ENCODE measurements at places on chromosomes 5 and 9.

DNA sequence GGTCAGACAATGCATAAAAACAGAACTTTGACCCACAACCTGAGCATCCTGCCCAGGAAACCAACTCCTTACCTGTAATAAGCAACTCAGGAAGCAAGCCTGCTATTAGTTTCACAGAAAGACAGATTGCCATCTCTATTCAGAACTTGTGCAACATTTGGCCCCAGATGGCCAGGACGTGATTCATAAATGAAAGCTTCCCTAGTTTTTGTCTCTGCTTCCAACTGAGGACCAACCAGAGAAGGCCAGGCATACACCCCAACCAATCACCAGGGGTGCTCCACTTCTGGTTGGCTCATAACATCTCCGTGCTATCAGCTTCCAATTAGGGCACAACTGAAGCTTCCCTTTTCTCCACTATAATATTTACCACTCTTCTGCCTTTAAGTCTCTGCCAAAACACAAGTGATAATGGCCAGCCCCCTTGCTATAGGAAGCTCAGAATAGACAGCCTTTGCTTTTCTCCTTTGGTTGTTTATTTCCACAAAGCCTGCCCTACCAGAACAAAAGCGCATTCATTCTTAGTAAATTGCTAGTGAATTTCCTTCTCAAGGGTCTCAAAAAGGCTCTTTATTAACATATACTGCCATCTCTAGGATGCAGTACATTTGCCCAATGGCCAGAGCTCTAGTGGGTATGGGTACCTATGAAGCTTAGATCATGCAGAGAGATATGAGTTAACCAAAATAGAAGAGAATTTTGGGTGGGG, 289.7 kb upstream of the DAP start:
- DNase-seq = no peak

DNA sequence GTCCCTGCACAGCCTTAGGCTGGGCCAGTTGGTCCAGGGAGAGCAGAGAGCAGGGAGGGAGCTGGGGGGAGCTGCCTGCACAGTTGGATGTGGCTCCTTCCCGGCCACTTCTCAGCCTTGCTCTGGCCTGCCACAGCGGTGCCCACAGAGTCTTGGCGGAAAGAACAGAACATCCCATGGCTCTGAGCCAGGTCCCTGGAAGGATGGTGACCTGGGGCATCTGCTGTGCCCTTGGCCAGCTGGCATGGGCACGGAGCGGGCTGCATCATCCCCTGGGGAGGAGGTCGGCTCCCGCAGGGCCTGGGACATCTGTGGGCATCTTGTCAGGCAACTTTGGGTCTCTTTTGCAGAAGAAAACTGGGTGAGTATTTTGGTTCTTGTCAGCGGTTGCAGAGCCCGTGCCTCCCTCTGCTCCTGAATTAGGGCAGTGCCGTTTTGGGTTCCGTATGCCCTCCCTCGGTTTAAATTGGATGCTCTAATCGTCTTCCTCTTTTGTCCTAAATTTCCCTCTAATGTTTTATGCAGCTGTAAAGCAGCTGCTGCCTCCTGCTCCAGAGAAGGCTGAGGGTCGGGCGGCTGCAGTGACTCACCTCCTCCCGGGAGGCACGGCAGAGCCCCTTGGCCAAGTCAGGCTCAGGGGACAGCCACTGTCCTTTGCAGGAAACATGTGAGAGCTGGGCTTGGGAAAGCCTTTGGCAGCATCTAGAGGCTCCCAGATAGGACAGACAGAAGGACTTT, 10.5 kb upstream of the NACC2 start:
- DNase-seq = no peak

DNA sequence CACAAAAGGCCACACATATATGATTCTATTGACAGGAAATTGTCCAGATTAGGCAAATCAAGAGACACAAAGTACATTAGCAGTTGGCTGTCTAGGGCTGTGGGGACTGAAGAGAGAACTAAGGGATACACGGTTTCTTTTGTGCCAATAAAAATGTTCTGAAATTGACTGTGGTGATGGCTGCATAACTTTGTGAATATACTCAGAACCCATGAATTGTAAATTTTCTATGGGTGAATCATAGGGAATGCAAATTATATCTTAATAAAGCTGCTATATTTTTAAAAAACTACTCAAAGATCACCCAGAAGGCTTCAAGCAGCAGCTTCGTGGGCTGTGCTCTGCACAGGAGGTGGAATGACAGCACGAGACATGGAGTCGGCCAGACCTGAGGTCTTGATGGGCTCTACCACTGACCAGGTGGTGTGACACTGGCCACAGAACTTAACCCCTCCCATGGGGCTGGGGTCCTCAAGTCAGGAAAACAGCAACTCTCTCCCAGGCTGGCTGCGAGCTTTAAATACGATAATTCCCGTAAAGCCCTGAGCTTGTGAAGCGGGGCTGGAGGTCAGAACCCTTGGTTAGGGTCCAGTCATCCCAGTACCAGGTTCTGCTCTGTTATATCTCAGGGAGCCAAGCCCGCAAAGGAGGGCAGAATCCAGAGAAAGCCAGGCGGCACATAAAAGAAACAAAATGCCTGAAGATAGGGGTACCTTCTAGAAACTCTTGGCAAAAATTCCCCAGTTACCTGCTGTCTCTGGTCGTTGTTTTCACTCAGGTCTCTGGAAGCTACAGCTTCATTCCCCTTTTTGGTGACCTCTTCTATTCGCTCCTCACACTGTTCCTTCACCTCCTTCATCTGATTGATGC, 59.1 kb downstream of the GOLM1 start:
- DNase-seq = no peak

DNA sequence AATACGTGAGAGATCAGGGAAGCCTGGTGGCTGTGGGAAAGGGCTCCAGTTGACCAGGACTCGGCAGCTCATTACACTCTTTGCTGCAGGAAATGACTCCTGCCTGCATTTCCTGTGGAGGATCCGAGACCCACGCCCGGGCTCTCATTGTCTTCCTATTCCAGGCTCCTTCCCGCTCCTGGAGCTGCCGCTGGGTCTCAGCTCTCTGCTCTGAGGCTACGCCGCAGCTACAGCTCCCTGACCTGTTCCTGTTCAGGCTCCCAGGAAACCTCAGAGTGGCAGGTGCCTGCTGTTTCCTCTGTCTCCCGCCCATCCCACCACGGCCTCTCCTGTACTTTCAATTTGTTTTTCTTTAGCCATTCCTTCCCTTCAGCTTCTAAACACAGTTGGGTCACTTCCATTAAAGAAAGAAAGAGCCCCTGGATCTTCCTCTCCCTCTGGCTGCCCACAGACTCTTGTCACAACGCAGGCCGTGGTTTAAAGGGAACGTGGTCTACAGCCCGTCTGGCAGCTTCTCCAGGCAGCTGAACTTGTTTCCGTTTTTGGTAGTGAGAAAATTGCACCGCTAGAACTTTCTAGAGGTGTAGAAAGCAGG, 71.5 kb downstream of the IL6ST start:
- no peak for DNase-seq

DNA sequence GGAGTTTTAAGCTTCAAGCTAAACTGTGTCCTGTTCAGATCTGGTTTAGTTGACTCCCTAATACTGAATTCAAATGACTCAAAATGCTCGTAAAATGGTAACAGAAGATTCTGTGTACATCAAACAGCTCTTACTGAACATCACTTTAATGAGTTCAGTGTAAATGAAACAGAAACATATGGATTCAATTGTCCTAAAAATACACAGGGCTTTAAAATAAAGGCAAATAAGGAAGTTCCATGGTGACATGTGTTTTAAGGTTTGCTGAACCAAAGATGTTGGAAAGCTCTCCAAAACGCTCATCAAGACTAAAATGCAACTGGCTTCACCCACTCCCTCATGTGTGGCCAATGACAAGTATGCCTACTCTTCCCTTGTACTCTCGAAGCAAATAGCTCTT, 340.0 kb upstream of the PIK3R1 start:
- no peak for DNase-seq

DNA sequence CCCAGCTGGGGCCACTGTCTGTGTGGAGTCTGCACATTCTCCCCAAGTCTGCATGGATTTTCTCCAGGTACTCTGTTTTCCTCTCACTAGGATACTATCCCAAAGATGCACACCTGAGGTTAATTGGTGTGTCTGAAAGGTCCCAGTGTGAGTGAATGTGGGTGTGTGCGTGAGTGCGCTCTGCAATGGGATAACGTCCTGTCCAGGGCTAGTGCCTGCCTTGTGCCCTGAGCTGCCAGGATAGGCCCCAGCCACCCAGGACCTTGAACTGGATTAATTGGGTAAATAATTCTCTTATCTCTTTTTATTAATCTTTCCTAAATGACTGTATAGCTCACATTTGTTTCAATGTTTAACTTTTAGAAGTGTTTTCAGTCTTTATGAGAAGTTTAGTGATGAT, 11.5 kb upstream of the PANK3 start:
- DNase-seq = no peak

DNA sequence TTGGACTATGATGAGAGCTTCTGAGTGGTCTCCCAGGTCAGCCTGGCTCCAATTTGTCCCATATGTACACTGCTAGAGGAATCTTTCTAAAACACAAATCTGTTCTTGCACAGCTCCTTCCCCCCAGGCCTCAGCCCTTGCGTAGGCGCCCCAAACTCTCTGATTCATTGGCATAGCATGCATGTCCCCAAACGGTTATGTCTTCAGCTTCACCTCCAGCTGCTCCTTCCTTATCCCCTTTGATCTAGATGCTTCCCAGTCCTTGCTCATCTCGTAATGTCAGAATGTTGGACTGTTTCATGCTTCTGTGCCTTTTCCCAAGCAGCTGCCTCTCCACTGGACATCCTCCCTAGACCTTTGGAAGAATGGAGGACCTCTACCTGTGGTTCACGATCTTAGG, 60.1 kb upstream of the BASP1 start:
- no peak for DNase-seq

- DNase-seq = no peak
Observed at GRCh38 chr9:125325826-125326225, 64.2 kb downstream of the GAPVD1 start.

GRCh38 chr9:34985311-34985899, 4.1 kb upstream of the DNAJB5 start:
- DNase-seq = no peak

DNA sequence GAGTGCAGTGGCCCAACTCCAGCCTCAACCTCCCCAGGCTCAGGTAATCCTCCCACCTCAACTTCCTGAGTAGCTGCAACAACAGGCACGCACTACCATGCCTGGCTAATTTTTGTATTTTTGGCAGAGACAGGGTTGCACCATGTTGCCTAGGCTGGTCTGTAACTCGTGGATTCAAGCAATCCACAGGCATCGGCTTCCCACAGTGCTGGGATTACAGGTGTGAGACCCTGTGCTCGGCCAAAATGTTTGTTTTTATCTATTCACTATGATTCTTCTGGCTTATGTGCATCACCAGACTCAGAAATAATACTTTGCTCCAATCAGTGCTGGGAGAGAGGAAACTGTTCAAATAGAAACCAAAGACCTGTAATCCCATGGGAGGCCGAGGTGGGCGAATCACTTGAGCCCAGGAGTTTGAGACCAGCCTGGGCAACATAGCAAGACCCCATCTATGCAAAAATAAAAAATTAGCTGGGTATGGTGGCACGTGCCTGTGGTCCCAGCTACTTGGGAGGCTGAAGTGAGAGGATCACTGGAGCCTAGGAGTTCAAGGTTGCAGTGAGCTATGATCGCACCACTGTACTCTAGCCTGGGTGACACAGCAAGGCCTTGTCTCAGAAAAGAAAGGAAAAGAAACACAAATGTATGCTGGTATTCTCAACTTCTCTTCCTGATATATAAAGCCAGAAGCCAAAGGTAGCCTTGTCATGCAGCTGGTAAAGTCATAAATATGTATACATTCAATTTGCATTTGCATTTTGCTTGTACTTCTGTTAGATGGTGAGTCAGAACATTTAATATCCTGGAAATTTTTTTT, 4.5 kb downstream of the PIP5K1B start:
- no peak for DNase-seq

DNA sequence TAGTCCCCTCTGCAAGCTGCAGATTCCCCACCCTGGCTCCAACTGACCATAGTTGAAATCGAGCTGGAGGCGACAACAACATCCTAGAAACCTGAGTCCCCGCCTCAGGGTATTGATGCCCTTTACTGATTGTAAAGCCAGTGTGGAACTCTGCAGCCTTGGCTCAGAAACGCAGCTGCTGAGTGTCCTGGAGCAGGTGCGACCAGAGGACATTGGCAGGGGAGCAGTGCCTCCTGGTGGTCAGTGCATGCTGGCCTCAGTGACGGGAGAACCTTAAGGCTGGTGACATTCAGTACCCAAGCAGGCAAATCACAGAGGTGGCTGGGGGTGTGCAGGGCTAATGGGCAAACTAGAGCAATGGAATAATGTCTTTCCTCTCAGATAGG, 20.4 kb upstream of the ZNF354B start:
- peak; percentile 35 for DNase-seq

- DNase-seq = no peak
Observed at GRCh38 chr5:142306077-142306502, 18.7 kb downstream of the SPRY4 start.

- no peak for DNase-seq
Observed at GRCh38 chr9:117028103-117028858, 341.2 kb downstream of the TRIM32 start.

GRCh38 chr5:109838157-109838556, 148.4 kb downstream of the MAN2A1 start:
- no peak for DNase-seq

DNA sequence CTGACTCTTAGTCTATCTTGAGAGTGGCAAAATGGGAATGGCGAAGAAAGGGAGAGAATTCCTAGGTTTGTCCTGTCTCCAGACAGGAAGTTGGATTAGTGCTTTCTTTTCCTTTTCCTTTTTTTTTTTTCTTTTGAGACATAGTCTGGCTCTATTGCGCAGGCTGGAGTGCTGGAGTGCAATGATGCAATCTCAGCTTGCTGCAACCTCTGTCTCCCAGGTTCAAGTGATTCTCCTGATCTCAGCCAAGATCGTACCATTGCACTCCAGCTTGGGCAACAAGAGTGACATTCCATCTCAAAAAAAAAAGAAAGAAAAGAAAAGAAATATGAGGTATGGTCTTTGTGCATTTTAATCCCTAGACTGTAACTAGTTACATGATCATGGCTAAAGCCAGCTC, 12.6 kb upstream of the KIF27 start:
- DNase-seq = no peak

DNA sequence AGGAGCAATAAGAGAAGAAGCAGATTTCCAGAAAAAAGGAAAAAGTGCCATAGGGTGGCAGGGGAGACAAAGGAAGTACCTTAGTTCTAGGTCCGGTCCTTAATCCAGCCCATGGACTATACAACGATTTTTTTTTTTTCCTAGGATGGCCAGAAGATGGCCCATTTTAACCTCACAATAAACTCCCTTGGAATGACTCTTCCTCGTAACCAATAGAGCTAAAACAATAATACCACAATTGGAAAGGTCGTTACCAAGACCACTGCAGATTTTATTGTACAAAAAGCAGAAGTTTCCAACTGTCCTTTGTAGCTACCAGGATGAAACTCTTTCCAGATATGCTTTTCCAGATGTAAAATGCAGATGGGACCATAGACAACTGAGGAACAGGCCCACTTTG, 34.4 kb upstream of the SSBP2 start:
- DNase-seq = no peak

Measured in T-cell (primary cell).